ENCODE measurements at places on chromosomes 16 and 17.

DNA sequence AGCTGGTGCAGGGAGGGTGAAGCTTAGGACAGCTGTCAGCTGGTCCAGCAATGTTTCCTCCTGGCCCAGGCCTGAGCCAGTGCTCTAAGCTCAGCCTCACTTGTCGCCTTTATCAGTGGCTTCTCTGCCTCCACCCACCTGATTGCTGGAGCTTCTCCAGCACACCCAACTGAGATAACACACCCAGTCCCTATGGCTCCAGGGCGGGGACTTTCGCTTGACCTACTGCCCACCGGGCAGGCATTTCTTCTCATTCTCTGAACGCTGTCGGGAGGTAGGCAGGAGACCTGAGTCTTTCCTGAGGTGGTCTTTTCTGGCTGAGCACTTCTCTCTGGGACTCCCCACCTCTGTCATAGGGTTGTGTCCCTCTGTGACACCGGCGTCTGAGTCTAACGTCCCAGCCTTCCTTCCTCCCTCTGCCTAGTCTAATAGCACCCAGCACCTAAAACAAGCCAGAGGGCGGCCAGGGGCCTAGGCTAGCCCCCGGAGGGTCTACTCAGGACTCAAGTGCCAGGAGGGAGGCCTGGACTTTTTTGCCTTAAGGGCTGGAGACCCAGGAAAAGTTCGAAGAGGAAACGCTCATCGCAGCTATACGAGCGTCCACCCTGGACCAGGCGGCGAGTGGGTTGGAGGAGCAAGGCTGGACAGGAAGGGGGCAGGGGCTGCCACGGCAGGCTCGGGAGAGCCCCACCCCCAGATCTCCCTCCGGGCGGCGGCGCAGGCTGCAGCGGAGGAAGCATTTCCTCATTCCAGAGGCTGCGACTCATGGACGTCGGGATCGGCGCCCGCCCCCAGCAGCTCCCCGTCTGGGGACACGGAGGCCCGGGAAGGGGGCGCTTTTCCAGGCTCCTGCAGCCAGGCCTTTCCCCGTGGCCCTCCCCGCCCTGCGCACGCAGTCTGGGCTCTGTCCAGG is 756 bp downstream of the TAX1BP3 start:
- DNase-seq = no peak

DNA sequence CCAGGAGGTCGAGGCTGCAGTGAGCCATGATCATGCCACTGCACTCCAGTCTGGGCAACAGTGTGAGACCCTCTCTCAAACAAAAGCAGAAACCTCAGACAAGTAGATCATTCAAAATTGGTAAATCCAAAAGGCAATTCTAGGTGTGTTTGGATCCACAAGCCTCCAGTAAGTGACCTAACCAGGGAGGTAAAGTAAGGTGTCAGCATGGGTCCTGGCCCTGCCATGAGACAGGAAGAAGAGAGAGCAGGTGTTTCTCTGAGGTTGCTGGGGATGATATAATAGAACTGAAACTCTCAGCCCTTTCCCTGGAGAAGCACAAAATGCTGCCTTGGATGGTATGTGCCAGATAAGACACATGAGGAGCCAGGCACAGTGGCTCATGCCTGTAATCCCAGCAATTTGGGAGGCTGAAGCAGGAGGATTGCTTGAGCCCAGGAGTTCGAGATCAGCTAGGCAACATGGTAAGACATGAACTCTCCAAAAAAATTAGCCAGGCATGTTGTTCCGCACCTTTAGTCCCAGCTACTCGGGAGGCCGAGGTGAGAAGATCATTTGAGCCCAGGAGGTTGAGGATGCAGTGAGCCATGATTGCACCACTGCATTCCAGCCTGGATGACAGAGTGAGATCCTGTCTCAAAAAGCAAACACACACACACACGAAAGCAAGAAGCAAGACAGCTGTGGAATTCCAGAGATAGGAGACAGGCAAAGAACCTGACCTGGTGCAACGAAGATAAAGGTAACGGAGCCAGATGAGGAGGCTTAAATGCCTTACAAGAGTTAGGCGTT is 6.5 kb downstream of the TM4SF5 start:
- DNase-seq = no peak

GRCh38 chr17:69147460-69147859 is 5.8 kb upstream of the ABCA6 start:
- no peak for DNase-seq

- DNase-seq = no peak
Observed at GRCh38 chr17:71409712-71410111, 711.1 kb upstream of the SOX9 start.

DNA sequence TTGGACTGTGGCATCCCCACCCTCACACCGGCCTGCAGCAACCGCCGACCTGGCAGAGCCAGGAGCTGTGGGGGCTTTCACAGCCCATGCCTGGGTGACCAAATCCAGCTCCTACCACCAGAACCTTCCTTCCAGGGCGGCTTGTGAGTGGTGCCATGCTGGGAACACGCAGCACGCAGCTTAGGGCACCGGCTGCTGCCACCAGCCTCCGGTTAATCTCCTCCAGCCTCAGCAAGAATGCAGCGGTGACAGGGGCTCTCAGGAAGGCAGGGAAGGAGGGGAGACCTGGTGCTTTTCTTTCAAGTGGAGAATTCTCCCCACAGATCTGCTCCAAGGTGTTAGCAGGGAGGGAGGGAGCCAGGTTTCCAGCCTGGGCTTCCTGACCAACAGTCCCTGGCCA is 32.3 kb upstream of the ANKRD40CL start:
- no peak for DNase-seq

All from stimulated activated CD8-positive, alpha-beta memory T cell treated with anti-CD3 and anti-CD28 coated beads, Interleukin-2, amount 100 ng/mL, for 1 hour (primary cell).